ENCODE measurements at places on chromosomes 7 and 10. TPM values are rescaled to one million over a fixed set of nuclear protein-coding genes. Genes with fewer than 3 reads are reported as not detected.

The CDK14 gene
- 77.9 TPM for total RNA-seq

The ANKRD1 gene
- total RNA-seq = not detected

The HTR5A gene
- total RNA-seq = 2.9 TPM

The RPP30 gene
- 94.6 TPM for total RNA-seq

The ADAM22 gene
- total RNA-seq = 76.2 TPM

The ABCF2 gene
- total RNA-seq = 38.3 TPM

The SPDYE8 gene
- under 0.01 TPM for total RNA-seq

The SFRP5 gene
- 1.6 TPM for total RNA-seq

The ZNF853 gene
- 23.6 TPM for total RNA-seq

The CALHM3 gene
- not detected for total RNA-seq

The RHBDD2 gene
- 34.2 TPM for total RNA-seq

The MOGAT3 gene
- not detected for total RNA-seq

The MSMB gene
- total RNA-seq = not detected

The IFIT1B gene
- 0.41 TPM for total RNA-seq

The GPR37 gene
- total RNA-seq = 39.1 TPM

The ARHGEF35 gene
- 0.82 TPM for total RNA-seq

The TACR2 gene
- 0.82 TPM for total RNA-seq

The CYP26A1 gene
- 16.7 TPM for total RNA-seq

The COL17A1 gene
- under 0.01 TPM for total RNA-seq

The LIPM gene
- not detected for total RNA-seq

The REPIN1 gene
- total RNA-seq = 29.3 TPM

The CPED1 gene
- 3.3 TPM for total RNA-seq

The INMT gene
- total RNA-seq = 0.41 TPM

The ACTL6B gene
- total RNA-seq = 163 TPM

The CHAT gene
- total RNA-seq = not detected

The FOXK1 gene
- total RNA-seq = 17.5 TPM

The EPHB6 gene
- total RNA-seq = 29.3 TPM
